ENCODE measurements at places on chromosomes 7 and 10.

DNA sequence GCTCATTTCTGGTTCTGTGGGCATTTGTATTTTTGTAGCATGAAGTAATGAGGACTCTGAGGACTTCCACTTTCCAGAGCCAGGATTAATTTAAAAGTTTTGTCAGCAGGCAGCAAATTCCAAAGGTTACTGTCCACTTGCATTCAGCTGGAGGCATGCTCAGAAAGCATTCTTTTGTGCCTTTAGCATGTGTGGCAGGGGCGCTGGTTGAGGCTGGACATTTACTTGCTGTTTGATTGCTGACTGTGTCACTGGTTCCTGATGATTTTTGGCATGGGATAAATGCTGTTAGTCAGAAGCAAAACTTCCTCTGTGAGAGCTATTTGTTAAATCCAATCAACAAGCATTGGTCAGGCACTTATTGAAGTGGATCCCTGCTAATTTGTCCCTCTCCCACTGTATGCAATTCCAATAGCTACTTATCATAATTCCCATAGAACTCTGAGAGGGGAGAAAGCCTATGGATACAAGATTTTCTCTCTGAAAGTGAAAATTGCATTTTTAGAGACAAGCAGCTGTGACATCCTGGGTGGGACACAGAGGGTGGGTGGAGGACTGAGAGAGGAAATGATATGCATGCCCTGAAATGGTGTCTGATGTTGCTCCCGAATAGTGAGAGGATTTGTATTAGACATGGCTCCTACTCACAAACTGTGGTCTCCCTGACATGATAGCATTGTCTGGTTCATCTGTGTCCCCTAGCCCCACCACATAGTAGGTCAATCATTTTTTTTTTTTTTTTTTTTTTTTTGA lies 161.2 kb upstream of the WDR11 start:
- no peak for DNase-seq

DNA sequence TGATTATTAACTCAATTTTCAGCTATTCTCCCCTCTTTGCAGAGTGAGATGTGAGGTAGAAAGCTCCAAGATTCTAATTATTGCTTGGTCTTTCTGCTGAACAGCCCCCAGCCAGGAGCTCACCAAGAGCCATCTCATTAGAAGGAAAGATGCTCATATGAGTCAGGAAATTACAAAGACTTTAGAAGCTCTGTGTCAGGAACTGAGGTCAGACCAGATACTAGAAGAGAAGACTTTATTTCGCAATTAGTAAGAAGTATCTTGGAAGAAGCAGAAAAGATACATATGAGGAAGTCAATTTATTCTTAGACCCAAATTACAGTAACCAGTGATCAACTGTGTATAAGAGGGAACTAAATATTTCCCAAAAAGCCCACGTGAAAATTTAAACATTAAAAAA lies 626.9 kb downstream of the ZWINT start:
- DNase-seq: no peak

- no peak for DNase-seq
Observed at GRCh38 chr10:96279191-96279641, 7.8 kb upstream of the BLNK start.

GRCh38 chr7:123440101-123440548 lies 94.3 kb downstream of the IQUB start:
- DNase-seq: no peak

DNA sequence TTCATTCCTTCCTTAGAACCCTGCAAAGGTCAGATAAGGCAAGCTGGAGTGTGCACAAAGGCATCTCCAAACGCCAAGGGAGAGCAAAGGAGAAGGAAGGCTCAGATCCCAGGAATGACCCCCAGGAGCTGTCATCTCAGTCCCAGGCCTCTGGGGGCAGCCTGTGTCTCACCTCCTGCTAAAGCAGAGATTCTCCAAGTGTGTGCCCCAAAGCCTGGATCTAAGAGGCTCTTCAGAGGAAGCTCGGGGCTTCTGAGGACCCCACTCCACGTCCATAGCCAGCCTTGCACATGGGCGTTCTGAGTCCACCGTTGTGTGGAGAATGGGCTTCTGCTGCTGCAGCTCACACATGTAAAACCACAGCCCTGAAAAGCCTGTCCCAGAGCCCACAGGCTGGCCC lies 5.1 kb upstream of the GRID1 start:
- no peak for DNase-seq

Data from stimulated activated CD4-positive, alpha-beta T cell treated with anti-CD3 and anti-CD28 coated beads, Interleukin-4, amount 100 ng/mL, for 48 hours (primary cell).